ENCODE measurements at places on chromosomes 6 and 20.
A peak's percentile ranks its signal among the peaks of the same experiment; 100 is the strongest.

- no peak for DNase-seq
Measured at GRCh38 chr20:52800734-52801627, 171.2 kb upstream of the TSHZ2 start.

GRCh38 chr6:14593286-14593685, 475.7 kb downstream of the CD83 start:
- DNase-seq, result no peak

DNA sequence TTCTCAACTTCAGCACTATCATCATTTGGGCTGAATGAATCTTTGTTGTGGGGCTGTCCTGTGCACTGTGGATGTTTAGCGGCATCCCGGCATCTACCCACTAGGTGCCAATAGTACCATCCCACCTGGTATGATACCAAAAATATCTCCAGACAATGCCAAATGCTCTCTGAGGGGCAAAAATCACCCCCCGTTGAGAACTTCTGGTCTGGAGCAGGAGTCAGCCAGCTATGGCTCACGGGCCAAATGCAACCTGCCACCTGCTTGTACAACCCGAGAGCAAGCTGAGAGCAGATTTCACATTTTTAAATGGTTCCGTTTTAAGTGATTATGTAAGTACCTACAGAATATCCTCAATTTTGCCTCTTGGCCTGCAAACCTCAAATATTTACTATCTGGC, 26.8 kb downstream of the KCNB1 start:
- no peak for DNase-seq

GRCh38 chr6:66896415-66896814, 1189.4 kb upstream of the EYS start:
- peak; percentile 9 for DNase-seq

GRCh38 chr6:164303102-164303964, 888.8 kb downstream of the QKI start:
- DNase-seq, result peak; percentile 57

Data from fibroblast of upper back skin (primary cell).